ENCODE measurements at places on chromosomes 7 and 10.

DNA sequence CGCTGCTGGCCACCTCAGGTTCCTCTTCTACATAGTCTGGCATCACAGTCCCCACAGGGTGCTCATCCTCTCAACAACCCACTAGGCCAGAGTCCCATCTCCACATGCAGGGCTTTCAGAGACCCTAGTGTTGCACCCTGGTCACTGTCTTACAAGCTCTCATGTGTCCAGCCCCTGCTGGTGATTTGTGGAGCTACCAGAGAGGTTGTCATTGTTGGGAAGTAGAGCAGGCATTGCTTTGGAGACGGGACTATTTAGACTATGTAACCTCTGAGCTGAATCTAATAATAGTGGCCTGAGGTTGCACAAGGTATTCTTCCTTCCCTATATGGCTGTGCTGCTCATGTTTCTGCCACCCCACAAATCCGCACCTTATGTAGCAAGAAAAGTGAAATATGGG, 135.3 kb upstream of the VWC2 start:
- no peak for DNase-seq

DNA sequence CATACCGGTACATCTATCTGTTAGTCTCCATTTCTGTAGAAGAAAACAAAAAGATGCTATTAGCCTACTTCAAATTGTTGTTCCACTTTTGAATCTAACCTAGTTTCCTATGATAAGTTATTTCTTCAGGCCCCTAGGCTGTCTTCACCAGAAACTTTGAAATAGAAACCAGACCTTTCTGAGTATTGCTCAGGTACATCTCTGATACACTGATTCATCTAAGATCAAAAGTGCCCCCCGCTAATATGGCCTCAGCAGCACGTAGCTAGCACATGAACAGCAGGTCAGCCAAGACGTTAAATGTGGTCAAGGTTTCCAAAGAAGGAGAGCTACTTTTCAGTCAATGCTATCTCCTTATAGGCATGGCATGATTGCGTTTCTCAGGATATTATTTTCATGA, 23.6 kb downstream of the CTAGE6 start:
- DNase-seq = no peak

- peak; percentile 85 for DNase-seq
Observed at GRCh38 chr10:29658984-29659965, 24.5 kb upstream of the SVIL start.

GRCh38 chr7:107559864-107560263, 3.9 kb downstream of the COG5 start:
- DNase-seq = no peak

DNA sequence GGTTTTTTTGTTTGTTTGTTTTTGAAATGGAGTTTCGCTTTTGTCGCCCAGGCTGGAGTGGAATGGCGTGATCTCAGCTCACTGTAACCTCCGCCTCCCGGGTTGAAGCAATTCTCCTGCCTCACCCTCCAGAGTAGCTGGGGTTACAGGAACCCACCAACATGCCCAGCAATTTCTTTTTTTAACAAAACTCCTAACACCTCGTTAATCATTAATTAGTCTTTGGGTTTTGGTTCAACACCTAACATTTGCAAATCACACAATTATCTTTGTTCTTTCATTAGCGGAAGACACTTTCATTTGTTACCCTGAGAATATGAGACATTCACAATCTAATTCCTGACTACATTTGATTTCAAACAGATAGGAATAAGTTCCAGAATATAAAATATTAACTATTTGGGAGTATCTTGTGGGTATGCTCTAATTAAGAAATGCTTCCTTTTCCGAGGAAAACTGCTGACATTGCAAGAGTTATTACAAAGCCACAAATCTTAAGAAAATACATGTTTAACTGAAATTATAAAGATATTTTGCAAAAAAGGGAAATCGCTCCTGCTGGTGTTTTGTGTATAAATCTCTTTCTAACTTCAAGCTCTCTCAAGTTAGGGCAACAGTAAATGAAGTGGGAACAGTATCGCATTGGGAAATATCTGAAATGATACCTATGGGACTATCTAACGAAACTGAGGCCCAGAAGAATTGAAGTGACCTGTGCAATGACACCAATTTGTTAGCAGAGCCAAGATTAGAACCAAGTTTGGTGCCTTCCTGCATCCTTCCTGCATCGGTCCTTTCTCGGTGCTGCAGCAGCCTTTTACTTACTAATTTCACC, 1.2 kb upstream of the LSM8 start:
- no peak for DNase-seq

DNA sequence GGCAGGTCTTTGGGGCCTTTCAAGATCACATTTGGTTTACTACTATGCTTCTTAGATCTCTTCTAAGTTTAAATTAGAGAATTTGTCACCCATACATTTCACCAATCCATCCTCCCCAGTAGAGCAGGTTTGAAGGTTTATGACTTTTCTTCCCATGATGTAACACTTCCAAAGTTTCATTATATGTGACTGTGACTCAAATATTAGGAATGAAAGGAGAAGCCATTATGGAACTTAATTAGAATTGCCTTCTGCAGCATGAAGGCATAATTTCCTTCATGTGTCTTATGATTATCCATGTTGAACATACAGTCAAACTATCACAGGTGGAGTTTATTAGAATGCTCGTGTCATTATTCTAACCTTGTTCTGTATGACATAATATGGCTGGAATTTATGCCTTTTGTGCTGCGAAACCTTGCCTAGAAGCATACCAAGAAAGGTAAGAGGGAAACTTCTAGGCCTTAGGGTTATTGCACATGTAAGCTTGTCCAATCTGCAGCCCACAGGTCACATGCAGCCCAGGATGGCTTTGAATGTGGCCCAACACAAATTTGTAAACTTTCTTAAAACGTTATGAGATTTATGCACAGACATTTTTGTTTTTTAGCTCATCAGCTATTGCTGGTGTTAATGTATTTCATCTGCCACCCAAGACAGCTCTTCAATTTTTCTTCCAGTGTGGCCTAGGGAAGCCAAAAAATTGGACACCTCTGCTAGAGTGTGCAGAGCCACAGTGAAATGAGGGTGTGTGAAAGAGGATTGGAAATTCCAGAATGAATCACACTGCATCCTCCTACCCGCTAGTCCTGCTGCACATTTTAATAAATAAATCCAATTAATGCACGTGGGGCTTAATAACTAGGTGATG, 133.6 kb downstream of the TMEM26 start:
- no peak for DNase-seq

GRCh38 chr7:138377306-138377705, 82.8 kb upstream of the TRIM24 start:
- no peak for DNase-seq

DNA sequence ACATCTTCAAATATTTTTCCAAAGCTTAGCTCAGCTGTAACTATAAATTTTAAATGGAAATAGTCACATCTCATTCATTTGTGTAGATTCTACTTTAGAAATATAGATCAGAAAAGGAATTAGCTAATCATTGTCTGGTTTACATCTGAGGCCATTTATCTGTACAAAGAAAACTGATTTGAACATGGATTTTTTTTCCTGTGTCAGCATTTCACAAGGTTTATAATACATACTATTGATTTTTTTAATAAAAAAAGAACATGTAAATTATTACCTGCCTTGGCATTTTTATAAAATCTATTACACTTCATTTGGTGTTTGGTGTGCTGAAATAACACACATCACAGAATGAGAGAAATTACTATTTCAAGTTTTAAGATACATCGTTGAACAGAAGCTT, 3.5 kb upstream of the GPR37 start:
- DNase-seq = no peak
